T-helper 1 cell (primary cell): ENCODE measurements at places on chromosomes 16 and 17.

DNA sequence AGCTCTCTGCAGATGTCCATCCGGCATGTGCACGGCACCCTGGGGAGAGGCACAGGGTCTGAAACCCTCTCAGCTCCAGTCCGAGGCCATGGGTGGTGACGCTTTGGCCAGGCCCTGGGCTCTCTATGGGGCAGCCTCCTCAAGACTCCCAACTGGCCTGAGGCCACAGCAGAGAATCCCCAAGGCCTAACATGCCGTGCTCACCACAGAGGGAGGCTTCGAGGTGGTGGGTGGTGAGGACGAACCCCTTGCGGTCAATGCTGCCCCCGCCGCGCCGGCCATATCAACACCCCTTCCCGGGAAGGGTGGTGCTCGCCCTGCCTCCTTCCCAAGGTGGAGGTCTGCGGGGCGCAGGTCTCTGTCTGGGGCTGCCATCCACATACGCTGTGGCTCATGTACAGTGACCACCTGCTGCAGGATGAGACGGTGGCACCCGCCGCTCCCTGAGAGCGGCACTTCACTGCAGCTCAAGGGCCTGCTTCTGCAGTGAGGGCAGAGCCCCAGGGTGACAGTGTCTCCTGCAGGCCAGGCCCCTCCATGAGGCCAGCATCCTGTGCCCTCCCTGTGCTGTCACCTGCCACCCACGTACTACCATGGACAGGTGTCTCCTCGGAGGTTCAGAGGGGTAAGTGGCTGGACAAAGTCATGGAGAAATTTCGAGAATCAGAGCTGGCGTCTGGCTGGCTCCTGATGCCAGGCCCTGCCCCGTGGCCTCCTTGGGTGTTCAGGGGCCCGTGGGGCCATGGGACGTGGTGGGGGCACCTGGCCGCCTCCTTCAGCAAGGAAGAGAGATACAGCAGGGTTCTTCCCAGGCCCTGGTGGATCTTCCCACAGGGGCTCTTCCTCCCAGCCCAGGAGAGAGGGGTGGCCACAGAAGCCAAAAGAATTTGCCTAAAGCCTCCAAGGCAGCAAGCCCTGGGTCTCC, 54.6 kb upstream of the ACSF3 start:
- no peak for DNase-seq

- DNase-seq = no peak
Observed at GRCh38 chr17:21239680-21240368, 13.4 kb downstream of the NATD1 start.

GRCh38 chr17:66953630-66954020, 10.9 kb upstream of the CACNG4 start:
- DNase-seq = no peak

DNA sequence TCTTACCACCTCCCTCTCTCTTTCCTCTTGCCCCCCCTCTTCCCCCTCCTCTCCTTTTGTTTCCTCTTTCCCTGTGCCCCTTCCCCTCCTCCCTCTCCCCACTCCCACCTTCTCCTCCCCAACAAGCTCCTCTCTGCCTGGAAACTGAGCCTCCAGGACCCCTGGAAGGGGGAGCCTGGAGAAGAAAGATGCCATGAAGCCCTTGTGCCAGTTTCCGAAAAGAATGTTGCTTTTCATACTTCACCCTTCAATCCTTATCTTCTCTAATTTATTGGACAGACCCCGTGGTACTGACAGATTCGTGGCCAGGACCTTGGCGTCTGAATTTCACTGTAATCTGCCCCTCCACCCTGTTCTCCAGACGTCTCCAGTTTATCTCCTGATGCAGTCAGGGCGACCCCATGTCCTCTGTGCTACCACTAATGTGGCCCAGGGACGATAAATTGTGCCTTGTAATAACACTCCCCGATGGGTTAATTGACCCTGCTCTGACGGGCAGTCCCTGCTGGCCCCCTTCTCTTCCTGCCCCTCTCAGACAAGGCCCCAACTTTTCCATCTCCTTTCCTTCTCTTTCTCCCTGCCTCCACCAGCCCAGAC, 138.4 kb upstream of the GSE1 start:
- DNase-seq = no peak

- no peak for DNase-seq
Observed at GRCh38 chr16:9374061-9374460, 282.6 kb downstream of the HAPSTR1 start.

- no peak for DNase-seq
Observed at GRCh38 chr16:53504665-53505064, 1.7 kb upstream of the AKTIP start.
